BE2C (cell line): ENCODE measurements at places on chromosomes 3 and 15.
A peak's percentile ranks its signal among the peaks of the same experiment; 100 is the strongest.

DNA sequence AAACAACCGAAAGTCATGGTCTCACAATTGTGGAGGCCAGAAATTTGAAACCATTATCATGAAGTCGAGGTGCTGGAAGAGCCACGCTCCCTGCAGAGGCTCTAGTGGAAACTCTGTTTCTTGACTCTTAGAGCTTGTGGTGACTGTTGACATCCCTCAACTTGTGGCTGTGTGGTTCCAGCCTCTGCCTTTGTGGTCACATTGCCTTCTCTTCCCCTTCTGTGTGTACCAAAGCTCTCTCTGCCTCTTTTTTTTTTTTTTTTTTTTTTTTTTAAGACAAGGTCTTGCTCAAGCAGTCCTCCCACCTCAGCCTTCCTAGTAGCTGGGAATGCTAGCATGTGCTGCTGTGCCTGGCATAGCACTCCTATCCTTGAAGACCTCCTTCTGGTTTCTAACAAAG is 48.7 kb upstream of the CRTC3 start:
- no peak for DNase-seq

DNA sequence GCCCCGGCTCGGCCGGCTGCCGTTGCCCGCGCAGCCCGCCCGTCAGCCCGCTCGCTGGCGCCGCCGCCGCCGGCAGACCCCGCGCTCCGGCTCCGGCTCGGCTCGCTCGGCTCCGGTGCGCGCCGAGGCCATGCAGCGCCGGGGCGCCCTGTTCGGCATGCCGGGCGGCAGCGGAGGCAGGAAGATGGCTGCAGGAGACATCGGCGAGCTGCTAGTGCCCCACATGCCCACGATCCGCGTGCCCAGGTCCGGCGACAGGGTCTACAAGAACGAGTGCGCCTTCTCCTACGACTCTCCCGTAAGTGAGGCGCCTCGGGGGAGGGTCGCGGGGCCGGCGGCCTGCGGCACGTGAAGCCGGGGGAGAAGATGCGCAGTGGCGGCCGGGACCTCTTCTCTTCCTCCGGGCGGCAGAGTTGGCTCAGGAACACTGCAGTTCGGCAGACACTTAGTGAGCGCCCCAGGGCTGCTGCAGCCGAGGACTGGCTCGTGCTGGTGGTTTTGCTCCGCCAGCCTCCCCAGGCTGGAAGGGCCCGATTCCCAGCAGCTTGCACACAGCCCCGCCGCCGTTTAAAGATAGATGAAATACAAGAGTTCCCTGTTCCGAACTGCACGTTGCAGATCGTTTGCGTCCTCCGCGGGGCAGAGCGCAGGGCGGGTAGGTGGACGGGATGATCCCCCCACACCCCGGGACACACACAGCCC is 407 bp downstream of the USP13 start:
- DNase-seq, result peak; percentile 84

DNA sequence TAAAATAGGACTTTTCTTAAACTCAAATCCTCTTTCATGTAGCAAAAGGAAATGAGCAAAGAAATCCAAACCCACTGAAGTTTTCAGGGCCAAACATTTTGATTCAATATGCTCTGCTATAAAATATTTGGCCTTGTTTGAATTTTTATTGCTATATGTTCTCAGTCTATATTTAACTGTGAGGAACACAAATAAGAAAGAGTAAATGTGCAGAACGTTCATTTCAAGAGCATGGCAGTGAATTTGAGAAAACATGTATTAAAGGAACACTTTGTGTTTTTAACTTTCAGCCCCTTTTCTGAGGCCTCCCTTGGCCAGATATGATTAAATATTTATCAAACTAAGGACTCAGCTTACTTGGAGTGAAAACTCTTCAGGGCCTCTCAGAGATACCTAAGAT is 124.7 kb upstream of the CCNL1 start:
- no peak for DNase-seq

GRCh38 chr3:71784914-71785531 is at the start of gene PROK2:
Gene PROK2, minus strand, starts transcription at chr3:71785148. Its CDS starts 96 bp downstream, at chr3:71785052.
- peak; percentile 31 for DNase-seq

DNA sequence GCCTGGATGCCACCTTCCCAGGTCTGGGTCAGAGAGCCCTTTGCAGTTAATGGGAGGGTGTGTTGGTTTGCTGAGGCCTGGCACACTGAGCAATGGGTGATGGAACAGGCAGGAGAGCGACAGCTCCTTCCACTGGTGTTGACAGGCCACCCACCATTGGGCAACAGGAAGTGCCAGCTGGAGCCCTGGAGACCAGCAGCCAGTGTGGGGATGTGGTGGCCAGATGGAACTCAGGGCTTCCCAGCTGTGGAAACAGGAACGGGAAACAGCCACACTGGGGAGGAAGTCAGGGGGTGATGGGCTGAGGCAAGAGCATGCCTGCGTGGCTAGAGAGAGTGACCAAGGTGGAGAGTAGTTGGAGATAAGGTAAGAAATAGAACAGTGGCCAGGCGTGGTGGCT is 9.3 kb downstream of the PSTPIP1 start:
- DNase-seq, result no peak

GRCh38 chr15:101446518-101447167 is 42.9 kb downstream of the PCSK6 start:
- DNase-seq, result no peak

GRCh38 chr15:38253351-38253781 is 730 bp downstream of the SPRED1 start:
- DNase-seq, result peak; percentile 11
